ENCODE measurements at places on chromosomes 13 and 19.

GRCh38 chr13:26498656-26499601 is 58.6 kb upstream of the WASF3 start:
- DNase-seq, result peak; percentile 61

DNA sequence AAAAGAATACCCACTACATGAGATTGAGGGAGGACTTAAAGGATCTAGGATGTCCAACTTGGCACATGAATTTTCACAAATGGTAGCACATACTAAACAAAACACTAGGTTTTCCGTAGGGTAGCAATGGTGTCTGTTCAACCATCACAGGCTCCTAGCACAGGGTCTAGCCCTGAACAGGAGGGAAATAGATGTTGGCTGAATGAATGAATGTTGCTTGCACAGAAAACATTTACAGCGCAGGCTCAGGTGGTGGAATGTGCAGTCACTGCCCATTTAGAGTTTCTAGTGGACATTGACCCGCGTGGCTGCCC is 1.9 kb upstream of the MYCBP2 start:
- DNase-seq, result no peak

DNA sequence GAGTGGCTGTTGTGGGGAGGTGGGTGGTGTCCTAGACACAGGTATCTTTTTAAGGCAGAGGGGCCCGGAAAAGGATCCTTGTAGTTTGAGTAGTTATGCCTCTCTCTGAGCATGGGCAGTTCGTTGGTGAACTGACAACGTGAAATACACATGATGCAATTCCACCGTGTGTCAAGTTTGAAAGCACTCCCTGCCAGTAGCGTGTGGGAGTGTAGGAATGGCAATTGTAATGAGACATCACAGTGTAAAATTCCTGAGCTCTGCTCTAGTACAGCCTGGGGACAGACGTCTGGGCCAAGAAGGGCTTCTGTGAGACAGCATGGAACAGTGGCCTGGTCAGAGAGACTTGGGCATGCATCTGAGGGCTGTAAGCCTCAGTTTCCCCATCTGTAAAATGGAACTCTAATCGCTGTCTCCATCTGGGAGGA is 10.4 kb upstream of the ASF1B start:
- DNase-seq, result peak; percentile 85

- DNase-seq, result no peak
Observed at GRCh38 chr13:33229446-33230177, 55.9 kb downstream of the STARD13 start.

DNA sequence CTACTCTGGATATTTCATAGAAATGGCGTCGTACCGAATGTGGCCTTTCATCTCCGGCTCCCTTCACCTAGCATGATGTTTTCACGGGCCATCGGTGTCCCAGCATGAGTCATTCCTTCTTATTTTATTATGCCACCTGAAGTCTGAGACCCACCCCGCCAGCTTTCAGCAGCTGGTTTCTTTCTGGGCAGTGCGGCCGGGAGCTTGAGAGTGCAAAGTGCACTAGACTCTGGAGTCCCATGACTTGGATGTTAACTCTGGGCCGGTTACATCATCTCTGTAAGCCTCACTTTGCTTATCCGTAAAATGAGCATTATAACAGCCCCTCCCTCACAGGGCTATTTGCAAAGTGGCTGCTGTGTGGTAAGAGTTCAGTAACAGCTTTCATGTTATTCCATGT is 5.8 kb upstream of the KMT5C start:
- no peak for DNase-seq

DNA sequence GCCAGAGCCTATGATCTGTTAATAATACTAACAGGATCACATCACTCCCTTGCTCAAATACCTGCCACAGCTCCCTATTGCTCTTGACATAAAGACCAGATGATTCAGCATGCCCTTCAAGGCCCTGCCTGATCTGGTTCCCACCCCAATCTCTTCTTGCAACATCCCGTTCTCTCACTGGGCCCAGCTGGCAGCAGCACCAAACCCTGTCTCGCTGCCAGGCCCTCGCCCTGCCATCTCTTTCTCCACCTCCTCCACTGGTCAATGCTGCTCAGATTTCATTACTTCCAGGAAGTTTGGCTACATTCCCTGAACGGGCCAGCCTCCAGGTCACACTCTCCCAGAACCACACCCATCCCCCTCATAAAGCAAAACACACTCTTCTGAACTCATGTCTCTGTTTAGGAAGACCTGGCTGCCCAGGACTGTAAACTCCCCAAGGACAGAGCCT is 8.6 kb upstream of the BCAT2 start:
- peak; percentile 53 for DNase-seq

GRCh38 chr13:30851697-30852096 is 54.4 kb upstream of the MEDAG start:
- no peak for DNase-seq

DNA sequence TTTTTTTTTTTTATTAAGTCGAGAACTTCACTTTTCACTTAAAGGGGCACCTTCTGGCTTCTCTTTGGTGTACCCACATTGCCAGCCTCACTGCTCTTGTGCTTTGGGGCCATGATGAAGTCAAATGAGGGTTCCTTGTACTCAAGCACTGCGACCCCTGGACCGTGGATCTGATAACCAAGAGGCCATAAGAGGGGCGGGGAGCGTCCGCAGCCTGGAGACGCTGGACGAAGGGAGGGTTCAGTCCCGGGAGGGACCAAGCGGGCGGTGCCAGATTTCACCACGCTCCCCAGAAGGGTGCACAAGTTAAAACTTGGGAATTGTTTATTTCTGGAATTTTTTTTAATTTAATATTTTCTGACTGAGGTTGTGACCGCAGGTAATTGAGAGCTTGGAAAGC is 53.3 kb upstream of the SOX1 start:
- no peak for DNase-seq

DNA sequence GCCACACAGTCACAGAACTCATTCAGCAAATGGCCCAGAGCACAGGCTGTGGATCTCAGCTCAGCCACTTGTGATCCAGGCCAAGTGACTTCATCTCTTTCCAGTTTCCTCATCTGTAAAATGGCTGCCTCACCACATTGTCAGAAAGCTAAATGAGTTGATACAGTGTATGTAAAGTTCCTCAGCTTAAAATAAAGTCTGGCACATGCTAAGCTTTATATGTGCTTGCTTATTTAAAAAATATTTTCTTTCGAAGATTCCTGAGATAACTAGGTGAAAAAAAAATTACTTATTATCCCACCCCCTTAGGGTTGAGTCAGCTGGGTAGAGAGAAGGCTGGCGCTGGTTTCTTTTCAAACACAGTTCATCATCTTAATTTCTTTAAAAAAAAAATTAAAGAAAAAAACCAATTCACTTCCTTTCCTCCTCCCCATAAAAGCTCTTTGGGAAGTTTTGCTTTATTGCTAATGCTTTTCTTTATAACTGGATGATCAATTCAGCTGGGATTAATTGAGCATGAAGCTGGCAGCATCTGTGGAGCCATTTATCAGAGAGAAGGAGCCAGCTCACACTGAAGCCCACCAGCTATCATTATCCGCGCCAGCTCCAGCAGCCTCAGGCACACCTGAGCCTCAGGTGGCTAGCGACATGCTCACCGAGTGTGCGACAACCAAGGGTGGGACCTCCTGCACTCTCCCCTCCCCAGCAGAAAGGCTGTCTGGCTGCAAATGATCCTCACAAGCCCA is 354.9 kb downstream of the FOXO1 start:
- no peak for DNase-seq

DNA sequence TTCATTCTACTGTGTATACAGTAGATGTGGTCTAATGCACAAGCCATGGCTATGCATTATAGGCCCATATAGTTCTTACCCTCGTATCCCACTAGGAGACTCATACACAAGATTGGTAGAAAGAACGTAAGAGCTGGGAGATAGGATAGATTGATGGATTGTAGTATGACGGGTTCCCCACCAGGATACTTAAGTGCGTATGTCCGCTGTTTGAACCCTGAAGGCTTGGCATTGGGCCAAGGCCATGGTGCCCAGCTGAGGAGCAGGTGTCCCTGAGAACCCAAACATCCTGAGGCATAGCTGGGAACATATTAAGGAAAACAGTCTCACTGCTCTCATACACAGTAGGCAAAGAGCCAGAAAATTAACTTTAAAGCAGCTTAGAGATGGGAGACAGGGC is 617.5 kb upstream of the KLF12 start:
- DNase-seq, result no peak

DNA sequence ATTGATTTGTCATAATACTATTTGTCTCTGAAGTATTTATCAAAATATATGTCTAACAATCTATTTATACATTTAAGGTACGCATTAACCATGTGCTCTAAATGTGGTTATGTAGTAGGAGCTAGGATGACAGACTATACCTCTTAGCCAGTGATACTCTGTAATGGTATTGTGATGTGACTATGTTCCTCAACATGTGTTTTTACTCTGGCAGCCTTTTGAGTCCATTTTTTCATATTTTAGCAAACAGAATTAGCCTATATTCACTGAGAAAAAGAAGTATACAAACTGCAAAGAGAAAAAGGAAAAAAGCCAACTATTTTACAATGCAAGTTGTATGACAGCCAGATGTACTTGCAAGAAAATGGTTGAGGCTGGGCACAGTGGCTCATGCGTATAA is 26.7 kb downstream of the MAB21L1 start:
- DNase-seq, result no peak

- no peak for DNase-seq
Observed at GRCh38 chr13:43749503-43749902, 37.3 kb downstream of the ENOX1 start.

DNA sequence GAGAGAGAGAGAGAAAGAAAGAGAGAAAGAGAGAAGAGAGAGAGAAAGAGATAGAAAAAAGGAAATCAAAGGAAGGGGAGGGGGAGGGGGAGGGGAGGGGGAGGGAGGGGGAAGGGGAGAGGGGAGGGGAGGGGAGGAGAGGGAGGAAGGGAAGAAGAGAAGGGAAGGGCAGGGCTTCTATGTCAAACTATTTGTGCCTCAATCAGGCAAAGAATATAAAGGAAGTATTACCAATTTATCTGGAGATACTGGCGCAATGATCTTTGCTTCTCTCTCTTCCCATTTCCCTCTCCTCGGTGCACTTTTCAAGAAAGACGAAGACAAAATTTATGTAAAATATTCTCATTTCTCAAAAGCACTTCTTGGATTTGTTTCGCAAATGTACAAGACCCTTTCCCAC is 9.3 kb upstream of the INSR start:
- DNase-seq, result no peak

DNA sequence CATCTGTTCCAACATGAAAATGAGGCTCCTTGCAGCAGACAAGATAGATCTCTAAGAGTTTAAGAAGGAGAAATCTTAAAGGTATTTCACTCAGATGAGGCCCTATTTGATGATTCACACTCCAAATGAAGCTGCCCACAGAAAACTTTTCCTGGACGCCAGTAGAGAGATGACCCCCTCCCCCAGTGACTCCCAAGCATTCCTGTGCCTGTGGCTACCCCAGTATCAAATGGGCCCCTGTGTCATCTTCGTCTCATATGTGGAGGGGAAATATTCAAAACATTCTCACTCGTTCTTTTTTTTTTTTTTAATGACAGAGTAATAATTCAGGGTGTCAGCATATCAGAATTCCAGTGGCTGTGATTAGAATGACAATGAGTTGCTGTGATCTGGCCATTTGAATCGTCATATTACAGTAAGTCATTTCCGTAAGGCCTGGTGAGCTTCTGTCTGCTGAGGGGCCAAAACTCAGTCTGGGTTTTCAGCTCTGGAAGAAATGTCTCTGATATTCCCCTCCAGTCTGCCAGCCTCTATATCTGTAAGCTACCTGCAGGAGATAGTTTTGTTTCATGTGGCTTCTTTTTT is 194.7 kb downstream of the URI1 start:
- DNase-seq, result peak; percentile 88

DNA sequence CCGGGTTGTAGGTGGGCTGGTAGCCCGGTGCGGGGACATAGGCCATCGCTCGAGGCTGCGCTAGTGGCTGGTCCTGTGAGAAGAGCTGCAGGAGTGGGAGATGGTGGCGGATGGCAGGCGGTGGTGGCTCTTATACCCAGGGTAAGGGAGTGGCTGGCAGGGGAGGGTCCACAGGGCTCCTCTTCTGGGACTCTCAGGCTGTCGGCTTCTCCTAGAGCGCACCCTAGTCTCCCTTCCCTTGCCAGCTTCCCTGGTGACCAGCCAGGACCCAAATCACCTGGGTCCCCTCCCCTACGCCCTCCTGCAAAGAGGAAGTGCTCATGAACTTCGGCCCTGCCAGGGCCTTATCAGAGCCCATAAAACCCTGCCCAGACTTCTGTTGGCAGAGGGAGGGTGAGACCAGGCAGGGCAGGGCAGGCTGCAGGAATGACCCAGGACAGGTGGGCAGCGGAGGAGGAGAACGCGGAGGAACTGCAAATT is at the start of gene LGALS4:
TSS of gene LGALS4 (minus strand) at position 105 of the 480 bp plus-strand sequence. CDS start at position 46, 59 bp downstream.
- DNase-seq, result no peak

GRCh38 chr13:104571161-104571892 is 1505.1 kb upstream of the SLC10A2 start:
- peak; percentile 82 for DNase-seq

GRCh38 chr13:32267836-32268439 is 47.2 kb downstream of the ZAR1L start:
- DNase-seq, result no peak

DNA sequence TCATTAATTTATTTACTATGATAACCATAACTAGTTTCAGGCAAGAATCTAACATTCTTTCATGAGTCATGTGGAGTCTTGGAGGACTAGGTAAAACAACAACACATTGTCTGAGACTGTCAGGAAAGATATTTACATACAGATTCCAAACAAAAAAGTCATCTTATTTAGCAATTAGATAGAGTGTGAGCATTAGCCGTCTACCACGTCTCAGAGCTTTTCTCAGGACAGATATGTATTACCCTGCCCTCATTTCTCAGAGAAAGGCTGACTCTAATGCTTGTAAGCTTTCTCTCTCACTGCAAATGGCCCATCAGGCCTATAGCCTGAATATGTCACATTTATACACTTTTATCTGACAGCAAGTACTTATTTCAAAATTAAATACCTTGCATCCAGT is 312.1 kb upstream of the PCDH20 start:
- peak; percentile 74 for DNase-seq

- no peak for DNase-seq
Observed at GRCh38 chr13:33403807-33404362, 118.3 kb upstream of the STARD13 start.

- no peak for DNase-seq
Observed at GRCh38 chr13:23949736-23950135, 52.4 kb upstream of the C1QTNF9B start.

GRCh38 chr13:51360489-51360888 is 21.0 kb downstream of the SERPINE3 start:
- DNase-seq, result no peak

- DNase-seq, result no peak
Observed at GRCh38 chr19:41377977-41378709, 1.8 kb downstream of the TMEM91 start.
